ENCODE measurements at places on chromosomes 12 and 14. TPM values are rescaled to one million over a fixed set of nuclear protein-coding genes. Genes with fewer than 3 reads are reported as not detected.

The TMEM233 gene
- total RNA-seq, result under 0.01 TPM

The SLC7A8 gene
- 4.3 TPM for total RNA-seq

The IFNG-AS1 gene
- total RNA-seq, result 0.29 TPM

The CLEC1B gene
- total RNA-seq, result not detected

The GALNT6 gene
- total RNA-seq, result 9.8 TPM

The DICER1 gene
- total RNA-seq, result 53.6 TPM

The MMP19 gene
- total RNA-seq, result 14.7 TPM

The PRICKLE1 gene
- 13.0 TPM for total RNA-seq

The POC1B gene
- total RNA-seq, result 24.8 TPM

The ANGEL1 gene
- 9.7 TPM for total RNA-seq

The AKAP6 gene
- total RNA-seq, result 2.2 TPM

The ANKRD33 gene
- total RNA-seq, result not detected

The OAS1 gene
- 3.6 TPM for total RNA-seq

The HVCN1 gene
- 2.9 TPM for total RNA-seq

The KIF5A gene
- total RNA-seq, result 0.29 TPM

The GALNT9 gene
- total RNA-seq, result 1.2 TPM

The FOXN4 gene
- not detected for total RNA-seq

The OR4E1 gene
- not detected for total RNA-seq

The KLRK1 gene
- total RNA-seq, result not detected

The CCDC85C gene
- 3.2 TPM for total RNA-seq

The KRT74 gene
- total RNA-seq, result not detected

The C12orf50 gene
- total RNA-seq, result not detected

The TAS2R42 gene
- not detected for total RNA-seq

The CFAP251 gene
- total RNA-seq, result 4.3 TPM

Measured in osteoblast (primary cell).